ENCODE measurements at places on chromosomes 7 and 10. TPM values are rescaled to one million over a fixed set of nuclear protein-coding genes. Genes with fewer than 3 reads are reported as not detected.
A peak's percentile ranks its signal among the peaks of the same experiment; 100 is the strongest.

DNA sequence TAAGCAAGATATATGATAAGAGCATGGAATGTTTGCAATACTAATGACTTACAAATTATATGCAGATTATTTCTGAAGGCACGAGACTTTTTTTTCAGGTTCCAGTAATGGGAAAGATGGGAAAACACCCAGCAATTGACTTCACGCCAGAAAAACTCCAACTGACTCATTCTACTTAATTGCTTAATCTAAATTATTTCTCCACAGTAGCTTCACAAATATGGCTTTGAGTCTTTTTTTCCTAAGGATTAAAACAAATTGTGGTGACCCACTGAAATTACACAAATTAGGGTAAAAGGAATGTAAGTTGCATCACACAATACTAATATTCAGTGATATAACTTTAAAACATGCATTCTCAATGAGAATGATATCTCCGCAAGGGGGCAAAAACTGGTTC is 138.7 kb downstream of the GNAI1 start:
- no peak for DNase-seq

- DNase-seq: peak; percentile 44
Measured at GRCh38 chr7:5417106-5418071, 6.2 kb downstream of the TNRC18 start.

- no peak for DNase-seq
Measured at GRCh38 chr7:11005202-11005601, 31.5 kb downstream of the PHF14 start.

SUN3 gene
- not detected for total RNA-seq

DNA sequence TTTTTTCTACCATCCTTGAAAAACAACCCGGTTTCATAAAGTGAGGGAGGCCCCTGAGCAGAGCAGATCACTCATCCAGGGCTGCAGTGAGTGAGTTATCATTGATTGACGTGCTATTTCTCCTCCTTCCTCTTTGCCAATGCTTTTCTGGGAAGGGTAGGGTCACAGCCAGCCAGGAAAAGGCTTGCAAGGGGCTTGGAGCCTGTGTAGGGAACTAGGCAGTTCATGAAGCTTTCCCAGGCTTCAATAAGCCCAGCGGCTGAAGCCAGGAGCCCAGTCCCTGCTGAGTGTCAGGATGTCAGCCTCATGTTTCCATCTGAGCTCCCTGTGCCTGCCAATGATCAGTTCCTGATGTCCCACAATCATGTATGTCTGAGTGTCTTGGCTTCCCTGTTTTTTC is 584.7 kb downstream of the GALNT17 start:
- DNase-seq: no peak

- DNase-seq: peak; percentile 62
Measured at GRCh38 chr7:43481902-43482678, 100.8 kb upstream of the STK17A start.

- no peak for DNase-seq
Measured at GRCh38 chr7:105399043-105399725, 10.5 kb upstream of the SRPK2 start.

MARCHF5 gene
- total RNA-seq: 20.1 TPM

GRCh38 chr10:4234661-4235060 is 449.7 kb upstream of the KLF6 start:
- DNase-seq: no peak

PRKAR2B gene
- 0.44 TPM for total RNA-seq

DNA sequence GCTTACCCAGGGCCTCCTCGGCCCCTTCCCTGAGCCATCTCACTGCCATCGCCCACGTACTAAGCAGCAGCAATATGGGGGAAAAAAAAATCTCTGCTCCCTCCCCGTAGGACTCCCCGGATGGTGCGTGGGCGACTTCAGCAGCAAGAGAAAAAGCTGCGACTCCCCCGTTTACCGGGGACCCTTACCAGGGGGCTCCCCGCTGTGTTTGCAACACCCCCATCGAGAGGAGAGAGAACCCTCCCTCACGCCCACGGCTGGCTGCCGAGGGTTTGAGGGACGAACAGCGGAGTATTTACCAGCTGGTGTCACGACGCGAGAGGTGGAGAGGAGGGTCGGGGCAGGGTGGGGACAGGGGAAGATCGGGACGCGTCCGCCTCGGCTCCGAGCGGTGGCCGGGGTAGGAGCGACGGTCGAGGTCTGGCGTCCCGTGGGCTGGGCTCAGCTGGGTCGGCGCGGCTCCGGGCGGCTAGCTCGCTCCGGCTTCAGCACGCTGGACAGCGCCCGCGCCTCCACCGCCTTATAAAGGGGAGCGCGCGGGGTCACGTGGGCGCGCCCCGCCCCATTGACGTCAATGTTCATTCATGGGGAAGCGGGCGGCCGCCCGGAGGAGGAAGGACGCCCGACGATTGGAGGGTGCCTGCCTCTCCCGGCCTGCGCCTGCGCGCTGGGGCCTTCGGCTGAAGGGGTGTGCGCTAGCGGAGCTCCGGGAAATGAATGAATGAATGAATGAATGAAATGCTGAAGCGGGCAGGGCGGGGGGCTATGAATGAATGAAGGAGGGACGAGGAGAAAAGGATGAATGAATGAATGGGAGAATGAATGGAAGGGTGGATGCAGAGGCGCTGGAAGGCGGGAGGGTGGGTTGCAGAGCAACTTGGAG is at the start of gene VGF:
Gene VGF (minus strand): TSS at position 495 of the 883 bp plus-strand sequence. CDS start 726 bp downstream, outside the sequence.
- DNase-seq: peak; percentile 74

DNA sequence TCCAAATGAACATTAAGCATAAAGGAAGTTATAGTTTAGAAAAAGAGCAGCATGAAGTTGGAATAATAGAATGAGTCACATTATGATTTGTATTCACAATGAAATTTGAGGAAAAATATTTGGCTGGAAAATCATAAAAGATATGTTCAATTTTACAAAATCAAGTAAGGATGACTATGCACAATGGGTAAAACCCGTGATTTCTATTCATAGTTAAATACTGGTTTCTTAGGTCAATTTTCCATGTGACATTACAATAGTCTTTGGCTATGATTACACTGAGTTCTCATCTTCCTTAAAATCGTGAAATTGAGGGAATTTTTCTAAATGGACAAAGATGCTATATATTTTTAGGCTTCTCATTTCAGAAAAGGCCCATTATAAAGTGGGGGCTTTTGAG is 17.4 kb upstream of the CCDC172 start:
- DNase-seq: no peak

GRCh38 chr7:141304291-141304690 is 230.4 kb downstream of the TMEM178B start:
- DNase-seq: no peak

GRCh38 chr10:92240289-92241157 is 50.4 kb downstream of the CPEB3 start:
- peak; percentile 18 for DNase-seq

DNA sequence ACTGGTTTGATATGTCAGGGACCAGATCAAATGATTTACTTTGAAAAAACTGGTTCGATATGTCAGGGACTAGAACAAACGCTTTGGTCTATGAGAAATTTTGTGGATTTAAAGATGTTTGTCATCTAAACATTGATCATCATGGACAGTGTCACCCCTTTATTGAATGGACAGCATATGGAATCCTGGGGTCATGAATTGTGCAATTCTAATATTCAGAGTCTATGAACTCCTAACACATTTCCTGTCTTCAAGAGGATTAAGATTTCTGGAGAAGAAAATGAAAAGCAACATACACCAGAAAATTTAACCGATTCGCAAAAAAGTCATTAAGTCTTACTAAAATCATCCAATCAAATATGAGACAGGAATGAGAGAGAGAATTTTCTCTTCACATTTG is 106.4 kb upstream of the FAM133B start:
- DNase-seq: no peak

DNA sequence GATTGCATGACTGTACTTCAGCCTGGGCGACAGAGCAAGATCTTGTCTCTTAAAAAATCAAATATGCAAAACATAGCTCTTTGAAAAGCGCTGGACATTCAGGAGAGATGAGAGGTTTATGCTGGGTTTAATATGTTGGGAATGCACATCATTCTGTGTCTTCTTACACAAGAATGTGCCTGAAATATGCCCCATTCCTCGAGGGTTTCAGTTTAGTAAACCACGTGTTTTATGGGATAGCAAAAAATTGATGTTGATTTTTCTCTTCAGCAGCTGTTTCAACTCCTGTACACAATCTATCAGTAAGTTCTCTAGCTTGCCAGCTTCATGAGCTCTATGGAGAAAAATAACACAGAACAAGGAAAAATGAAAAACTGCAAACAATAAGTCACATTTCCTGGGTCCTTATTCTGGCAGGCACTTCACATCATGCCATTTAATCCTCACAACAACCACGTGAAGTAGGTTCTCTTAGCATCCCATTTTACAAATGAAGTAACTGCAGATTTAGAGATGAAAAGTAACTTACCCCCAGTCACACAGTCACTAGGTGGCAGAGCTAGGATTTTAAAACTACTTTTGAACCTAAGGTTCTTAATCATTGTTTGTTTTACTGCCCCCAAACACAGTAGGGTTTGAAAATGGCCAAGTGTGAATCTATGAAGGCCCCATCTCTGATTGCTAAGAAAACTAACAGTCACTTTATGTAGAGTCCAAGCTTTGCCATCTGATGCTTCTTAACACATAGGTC is 423.6 kb downstream of the PHTF2 start:
- no peak for DNase-seq

DNA sequence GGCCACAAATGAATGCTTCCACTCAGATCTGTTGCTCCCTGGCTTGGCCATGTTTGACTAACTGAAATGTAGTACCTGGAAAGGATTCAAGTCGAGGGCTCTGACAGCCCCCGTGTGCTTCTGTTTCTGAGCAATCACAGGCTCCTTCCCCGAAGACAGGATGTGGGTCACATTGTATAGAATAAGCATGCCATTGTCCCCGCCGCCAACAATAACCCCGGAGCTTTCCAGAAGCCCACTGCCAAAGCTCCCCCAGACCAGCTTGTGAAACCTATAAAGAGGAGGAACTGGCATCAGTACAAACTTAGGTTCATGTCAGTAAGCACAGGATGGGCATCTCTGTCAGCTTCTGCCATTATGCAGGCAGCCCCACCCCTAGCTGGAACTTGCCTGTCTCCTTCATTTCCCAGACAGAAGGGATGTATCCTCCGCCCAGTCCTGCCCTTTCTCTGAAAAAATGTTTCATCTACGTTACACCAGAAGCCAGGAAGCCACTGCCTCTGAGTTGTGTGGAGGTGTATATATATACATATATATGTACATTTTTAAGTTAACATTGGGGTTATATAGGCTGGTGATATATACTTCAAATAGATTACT is 10.3 kb downstream of the SEC31B start:
- DNase-seq: no peak

GIMAP1 gene
- total RNA-seq: not detected

CAV1 gene
- total RNA-seq: 342 TPM

DNA sequence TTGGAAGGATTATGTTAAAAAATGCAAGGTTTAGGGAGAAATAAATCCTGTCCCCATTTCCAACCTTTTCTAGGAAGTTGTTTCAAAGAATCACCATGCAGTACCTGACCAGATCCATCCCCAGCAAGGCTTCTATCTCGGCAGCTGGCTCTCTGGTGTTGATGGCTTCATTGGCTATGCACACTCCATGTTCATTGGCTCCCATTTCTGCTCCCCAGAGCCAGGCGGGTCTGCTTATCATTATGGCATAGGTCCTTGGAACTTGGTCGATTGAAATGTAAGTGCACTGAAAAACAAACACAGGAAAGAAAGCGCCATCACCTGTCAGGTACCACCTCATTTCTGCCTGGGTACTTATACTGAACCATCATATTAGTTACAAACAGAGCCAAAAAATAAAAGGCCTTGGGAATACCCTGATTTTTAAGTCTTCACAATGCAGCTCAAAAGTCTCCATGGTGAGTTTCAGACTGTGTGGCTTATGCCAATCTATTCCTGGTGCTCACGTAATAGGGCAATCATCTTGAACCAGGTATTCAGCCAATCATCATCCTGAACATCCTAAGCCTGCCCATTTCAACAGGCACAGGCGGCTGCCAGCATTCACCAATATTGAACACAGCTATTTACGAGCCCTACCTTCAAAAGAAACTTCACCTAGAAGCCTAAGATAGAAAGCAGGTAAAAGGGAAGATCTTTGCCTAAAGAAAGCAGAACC is 34.4 kb downstream of the SCRN1 start:
- no peak for DNase-seq

DNA sequence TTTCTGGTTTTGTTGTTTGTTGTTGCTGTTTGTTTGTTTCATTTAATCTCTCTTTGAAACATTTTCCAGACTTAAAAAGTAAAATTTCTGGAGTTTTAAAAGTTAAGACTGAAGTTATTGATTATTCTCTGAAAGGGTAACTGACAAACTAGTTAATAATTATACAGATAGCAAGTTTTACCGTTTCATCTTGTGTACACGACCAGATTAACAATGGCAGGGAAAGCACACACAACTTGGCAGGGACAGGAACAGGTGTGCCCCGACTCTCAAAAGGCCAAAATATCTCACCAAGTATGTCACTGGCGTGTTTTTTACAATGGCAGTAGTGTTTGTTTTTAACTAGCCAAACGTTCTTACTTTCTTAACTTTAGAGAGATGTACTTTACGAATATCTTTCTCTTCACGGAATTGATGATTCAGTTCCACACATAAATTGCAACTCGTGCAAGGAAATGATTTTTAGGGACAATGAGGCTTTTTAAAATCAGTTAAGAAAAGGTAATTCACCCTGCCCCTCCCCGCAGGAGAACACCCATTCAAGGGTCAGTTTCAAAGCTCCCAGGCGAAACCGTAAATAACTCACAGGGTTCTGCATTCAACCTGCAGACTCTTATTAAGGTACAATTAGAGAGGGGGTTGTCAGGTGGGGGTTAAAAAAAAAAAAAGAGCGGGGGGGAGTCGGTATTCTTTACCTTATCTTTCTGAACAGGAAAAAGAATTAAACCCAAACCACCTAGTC is 3.5 kb downstream of the CTBP2 start:
- no peak for DNase-seq

GRCh38 chr10:98257961-98258360 is 10.0 kb downstream of the LOXL4 start:
- DNase-seq: no peak

- DNase-seq: no peak
Measured at GRCh38 chr7:70156057-70156456, 557.8 kb downstream of the AUTS2 start.

GRCh38 chr10:13087986-13088618 is 11.9 kb upstream of the OPTN start:
- DNase-seq: peak; percentile 84

DNA sequence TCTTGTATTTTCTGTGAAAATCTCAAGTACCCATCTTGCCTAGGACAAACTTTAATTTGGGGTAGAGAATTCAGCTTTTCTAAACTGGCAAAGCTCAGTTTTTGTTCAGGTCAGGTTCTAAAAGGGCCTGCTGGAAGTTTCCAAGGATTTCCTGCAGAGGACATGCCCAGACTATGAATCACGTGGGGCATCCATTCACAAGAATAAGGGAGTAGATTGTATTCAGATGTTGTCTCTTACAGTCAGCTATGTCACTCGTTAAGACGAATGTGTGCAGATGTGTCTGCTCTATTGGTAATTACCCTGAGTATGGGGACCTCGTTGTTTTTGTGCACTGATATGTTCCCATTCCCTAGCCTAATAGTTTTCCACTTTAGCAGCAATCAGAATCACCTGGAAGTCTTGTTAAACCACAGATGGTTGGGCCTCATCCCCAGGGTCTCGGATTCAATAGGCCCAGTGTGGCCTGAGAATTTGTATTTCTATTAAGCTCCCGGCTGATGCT is 81.0 kb upstream of the ITPRID1 start:
- DNase-seq: no peak

C7orf33 gene
- not detected for total RNA-seq
